ENCODE measurements at places on chromosomes 3 and 15.

DNA sequence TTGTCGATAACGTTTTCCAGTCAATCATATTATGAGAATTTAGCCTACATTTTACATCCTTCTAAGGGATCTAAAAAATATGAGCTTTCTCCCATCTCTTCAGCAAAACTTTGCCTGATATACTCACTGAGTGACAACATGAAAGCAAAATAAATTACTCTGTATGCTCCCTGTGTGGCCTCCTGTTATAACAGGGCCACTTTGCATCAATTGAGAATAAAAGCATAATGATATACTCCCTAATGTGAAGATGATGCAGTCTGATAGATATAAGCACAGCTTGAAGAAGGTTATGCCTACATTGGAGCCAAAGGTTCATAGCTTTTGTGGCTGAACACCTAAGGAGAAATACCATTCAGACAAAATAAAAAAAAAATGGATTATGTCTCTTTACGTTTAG lies 561.3 kb upstream of the ZNF717 start:
- no peak for DNase-seq

GRCh38 chr15:68679161-68679560 lies 100.4 kb downstream of the CORO2B start:
- no peak for DNase-seq

DNA sequence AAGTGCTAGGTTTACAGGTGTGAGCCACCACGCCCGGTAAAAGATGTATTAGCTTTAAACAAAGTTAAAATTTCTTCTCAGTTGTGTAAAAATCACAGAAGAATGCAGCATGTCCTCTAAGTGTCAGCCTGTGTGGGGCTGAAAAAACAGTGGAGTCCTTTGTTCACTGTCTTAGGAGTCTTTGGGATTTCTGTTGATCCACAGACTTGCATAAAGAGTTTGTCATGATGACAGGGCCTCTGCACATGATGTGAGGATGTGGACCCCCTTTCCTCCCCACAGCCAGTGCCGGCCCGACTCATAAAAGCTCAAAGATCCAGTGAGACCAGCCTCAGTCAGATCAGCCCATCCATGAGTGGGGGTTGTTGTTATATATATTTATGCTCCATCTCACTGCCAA lies 49.0 kb upstream of the GOLGA8J start:
- DNase-seq, result no peak

DNA sequence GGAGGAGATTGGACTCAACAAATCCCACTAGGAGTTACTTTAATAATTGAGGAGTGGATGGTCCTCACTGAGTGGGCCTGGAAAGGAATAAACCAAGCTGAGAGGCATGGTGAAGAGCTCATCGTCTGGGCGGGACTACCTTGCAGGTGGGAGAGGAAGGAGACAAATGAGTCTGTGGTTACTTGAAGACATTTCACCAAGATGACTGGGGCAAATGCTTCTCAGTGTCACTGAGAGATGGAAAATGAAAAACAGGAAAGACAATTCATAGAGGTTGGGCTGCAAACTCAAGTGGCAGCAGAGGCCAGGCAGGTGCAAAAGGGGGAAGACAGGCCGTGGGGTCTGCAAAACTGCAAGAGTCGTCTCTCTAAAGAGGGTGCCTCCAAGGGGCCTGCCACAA lies 1.5 kb upstream of the ARHGAP31 start:
- no peak for DNase-seq

GRCh38 chr3:25150199-25150598 lies 277.9 kb upstream of the RARB start:
- DNase-seq, result no peak

GRCh38 chr15:90471769-90472168 lies 58.0 kb upstream of the CRTC3 start:
- no peak for DNase-seq

- no peak for DNase-seq
Measured at GRCh38 chr3:17204049-17204650, 319.4 kb downstream of the PLCL2 start.

DNA sequence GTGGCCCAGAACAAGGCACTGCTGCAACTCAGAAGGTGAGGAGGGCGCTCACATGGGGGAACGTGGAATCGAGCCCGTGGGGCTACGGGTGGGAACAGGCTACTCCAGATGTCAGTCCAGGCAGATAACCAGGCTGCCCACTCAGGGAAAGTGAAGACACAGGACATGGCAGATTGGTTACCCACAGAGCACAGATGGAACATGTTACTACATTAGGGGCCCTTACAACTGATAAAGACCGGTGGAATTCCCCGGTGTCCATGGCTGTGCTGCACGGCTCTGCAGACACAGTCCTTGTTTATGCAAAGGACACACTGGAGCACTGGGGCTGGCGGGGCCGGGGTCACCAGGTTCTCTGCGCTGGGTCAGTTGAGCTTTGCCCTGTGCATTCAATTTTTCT lies 36.9 kb downstream of the PCSK6 start:
- no peak for DNase-seq

DNA sequence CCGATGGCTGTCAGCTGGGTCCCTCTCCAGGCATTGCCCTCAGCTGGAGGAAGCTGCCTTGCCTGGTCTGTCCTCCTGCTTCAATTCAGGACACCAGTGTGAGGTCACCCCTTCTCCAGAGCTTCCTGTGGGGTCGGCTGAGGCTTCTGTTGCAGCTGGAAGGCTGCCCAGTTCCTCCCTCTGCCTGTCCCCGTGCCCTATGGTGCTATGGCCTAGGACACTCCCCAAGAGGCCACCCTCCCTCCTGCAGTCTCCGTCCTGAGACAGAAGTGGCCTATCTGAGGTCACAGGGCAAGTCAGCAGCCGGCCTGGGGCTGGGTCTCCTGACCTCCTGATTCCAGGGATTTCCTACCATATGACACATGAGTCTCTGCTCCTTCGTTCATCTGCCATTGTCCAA lies 57.9 kb downstream of the RASGRF1 start:
- DNase-seq, result no peak

DNA sequence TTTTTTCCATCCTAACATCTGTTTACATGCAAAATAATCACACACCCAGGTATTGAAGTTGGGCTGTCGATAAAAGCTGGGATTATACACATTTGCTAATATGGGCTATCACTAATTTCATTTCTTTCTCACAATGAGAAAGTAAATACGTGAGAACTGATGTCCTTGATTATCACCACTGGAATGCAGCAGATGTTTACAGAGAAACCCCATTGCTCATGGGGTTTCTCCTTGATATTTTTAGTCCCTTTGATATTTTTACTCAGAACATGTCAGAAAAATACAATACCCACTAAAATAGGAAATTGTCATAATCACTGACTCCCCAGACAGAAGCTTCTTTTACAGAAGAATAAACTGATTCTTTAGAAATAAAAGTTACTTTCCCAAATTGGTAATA lies 535.1 kb upstream of the CCDC54 start:
- DNase-seq, result no peak

- no peak for DNase-seq
Measured at GRCh38 chr3:14375192-14375591, 27.2 kb upstream of the SLC6A6 start.

DNA sequence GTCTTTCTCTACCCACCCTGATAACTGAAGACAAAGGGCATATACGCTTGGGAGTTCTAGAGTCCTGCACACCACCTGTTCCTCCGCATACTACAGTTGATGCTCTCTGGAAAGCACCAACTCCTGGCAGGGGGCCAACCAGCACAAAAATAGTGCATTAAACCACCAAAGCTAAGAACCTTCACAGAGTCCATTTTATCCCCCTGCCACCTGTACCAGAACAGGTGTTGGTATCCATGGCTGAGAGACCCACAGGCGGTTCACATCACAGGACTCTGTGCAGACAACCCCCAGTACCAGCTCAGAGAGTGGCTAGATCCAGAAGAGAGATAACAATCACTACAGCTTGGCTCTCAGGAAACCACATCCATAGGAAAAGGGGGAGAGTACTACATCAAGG lies 114.4 kb upstream of the POU1F1 start:
- DNase-seq, result no peak

GRCh38 chr3:175608911-175609310 lies 749.8 kb downstream of the NAALADL2 start:
- DNase-seq, result no peak

- no peak for DNase-seq
Measured at GRCh38 chr3:36060950-36061349, 319.4 kb upstream of the STAC start.

DNA sequence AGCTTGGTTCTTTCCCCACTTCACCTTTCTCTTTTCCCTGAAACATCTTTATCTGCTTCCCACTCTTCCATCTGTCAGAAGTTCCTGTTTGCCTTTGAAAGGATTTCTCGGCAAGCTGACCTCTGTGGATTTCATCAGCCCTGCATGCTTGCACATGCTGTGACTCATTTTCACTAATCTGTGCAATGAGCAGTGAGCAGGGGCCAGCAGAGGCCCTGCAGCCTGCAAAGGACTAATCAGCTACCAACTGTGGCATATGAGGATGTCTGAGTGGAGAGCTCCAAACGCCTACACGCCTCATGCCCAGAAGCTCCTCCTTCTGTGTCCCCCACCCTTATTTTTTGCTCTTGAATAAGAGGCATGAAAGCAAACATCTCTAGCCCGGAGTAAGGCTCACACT lies 333.0 kb upstream of the SEMA6D start:
- DNase-seq, result no peak

GRCh38 chr3:87867001-87867400 lies 191.8 kb downstream of the CGGBP1 start:
- no peak for DNase-seq

GRCh38 chr3:193815246-193816027 lies 222.4 kb downstream of the OPA1 start:
- no peak for DNase-seq

- no peak for DNase-seq
Measured at GRCh38 chr15:93067649-93068085, 21.3 kb downstream of the RGMA start.

DNA sequence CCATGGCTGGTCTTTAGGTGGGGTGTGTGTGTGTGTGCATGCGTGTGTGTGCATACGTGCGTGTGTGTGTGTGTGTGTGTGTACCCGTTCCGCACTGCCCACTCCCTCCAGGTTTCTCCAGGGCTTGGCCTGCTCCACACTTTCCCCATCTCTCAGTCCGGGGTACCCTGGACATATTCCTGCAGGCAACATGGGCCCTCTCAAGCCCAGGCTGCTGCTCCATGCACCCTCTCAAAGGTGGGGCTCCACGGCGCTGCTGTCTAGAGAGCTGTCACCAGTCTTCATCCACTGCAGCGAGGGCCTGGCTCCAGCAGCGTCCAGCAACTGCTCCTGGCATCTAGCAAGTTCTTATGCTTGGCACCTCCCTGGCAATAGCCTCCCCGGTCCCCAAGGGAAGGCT lies 86.1 kb downstream of the ATP10A start:
- no peak for DNase-seq

GRCh38 chr3:156527060-156527459 lies 27.9 kb downstream of the SSR3 start:
- DNase-seq, result no peak

DNA sequence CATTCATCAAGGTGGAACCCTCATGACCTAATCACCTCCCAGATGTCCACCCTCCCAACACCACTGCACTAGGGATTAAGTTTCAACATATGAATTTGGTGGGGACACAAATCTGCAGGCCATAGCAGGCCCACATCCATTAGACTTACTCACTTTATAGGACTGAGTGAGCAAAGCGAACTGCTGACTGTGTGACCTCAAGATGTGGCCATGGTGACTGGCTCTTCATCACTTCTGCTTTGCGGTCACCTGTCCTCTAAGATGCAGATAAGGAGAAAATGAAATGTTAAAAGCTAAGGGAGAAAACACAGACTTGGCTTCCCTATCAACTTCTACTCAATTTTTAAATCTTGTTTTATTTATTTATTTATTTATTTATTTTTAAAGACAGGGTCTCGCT lies 14.5 kb upstream of the DCP1A start:
- DNase-seq, result no peak

DNA sequence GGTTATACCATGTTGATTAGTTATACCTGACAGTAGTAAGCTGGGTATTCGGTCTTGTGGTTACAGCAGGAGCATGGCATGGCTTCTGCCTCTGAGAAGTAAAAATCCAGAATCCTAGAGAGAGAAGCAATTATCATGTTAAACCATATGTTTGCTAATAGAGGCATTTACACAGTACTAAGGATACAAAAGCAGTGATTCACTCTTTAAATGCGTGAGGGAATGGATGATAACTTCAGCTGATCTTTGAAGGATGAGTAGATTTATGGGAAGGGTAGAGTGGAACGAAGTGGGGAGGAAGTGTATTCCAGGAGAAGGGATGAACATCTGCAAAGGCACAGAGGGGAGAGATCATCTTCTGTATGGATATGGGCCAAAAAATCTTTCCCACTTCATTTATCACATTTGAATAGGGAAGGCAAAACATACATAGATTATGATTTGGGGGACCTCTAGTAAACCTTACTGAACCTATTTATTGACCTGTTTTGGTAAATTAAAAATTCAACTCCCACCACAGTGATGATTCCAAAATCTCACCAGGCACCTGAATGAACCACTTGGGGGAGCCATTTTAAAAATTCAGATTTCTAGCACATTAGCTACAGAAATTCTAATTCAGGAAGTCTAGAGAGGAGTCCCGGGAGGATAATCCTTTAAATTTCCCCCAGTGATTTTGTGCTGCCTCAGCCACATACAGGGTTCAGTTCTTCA lies 35.1 kb downstream of the IGSF10 start:
- no peak for DNase-seq

Measured in NCI-H187 (cell line).